Ureter (tissue), 1 donor: ENCODE measurements at places on chromosomes 2 and 18. TPM values are rescaled to one million over a fixed set of nuclear protein-coding genes. Genes with fewer than 3 reads are reported as not detected.

The GALNT13 gene
- total RNA-seq = 13.6 TPM

DNA sequence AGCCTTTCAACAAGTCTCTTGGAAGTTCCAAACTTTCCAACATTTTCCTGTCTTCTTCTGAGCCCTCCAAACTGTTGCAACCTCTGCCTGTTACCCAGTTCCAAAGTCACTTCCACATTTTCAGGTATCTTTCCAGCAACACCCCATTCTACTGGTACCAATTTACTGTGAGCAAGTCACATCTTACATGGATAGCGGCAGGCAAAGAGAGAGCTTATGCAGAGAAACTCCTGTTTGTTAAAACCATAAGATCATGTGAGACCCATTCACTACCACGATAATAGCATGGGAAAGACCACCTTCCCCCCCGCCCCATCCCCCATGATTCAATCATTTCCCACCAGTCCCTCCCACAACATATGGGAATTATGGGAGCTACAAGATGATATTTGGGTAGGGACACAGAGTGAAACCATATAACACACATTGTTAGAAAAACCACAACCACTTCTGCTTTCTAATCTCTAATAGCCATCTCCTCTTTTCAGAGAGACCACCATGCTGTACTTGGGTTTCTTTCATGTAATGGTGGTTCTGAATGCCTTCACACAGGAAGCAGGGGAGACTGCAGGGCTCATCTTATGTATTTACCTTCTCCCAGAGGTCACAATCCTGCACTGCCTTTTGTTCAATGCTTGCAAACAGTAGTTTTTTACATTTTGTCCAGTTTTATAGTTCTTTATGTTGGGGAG, 46.0 kb upstream of the CALCRL start:
- no peak for DNase-seq

DNA sequence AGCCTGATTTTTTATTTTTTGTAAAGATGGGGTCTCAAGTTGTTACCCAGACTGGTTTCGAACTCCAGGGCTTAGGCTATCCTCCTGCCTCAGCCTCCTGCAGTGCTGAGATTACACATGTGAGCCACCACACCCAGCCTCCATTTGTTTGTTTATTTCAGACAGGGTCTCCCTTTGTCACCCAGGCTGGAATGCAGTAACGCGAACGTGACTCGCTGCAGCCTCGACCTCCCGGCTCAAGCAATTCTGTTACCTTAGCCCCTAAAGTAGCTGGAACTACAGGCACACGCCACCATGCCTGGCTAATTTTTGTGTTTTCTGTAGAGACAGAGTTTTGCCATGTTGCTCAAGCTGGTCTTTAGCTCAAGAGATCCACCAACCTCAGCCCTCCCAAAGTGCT, 27.2 kb downstream of the UBXN4 start:
- no peak for DNase-seq

GRCh38 chr2:3664118-3664517, 6.1 kb downstream of the ALLC start:
- no peak for DNase-seq

DNA sequence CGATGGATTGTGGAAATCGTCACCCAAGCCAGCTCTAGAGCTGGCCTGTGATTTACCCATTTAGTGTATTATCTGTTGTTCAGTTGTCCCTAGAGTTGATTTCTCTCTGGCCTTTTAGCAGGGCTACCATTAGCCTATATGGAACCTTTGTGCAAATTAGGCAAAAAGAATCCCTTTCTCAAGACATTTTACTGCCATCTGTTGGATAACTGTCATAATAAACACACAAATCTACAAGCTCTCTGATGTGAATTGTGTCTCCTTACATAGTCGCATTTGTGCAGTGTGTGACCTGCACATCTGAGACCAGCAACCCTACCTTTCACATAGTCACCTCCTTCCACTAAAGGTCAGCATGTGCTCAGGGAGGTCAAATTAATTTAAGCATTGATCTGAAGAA, 34.0 kb downstream of the LOXHD1 start:
- DNase-seq = no peak

DNA sequence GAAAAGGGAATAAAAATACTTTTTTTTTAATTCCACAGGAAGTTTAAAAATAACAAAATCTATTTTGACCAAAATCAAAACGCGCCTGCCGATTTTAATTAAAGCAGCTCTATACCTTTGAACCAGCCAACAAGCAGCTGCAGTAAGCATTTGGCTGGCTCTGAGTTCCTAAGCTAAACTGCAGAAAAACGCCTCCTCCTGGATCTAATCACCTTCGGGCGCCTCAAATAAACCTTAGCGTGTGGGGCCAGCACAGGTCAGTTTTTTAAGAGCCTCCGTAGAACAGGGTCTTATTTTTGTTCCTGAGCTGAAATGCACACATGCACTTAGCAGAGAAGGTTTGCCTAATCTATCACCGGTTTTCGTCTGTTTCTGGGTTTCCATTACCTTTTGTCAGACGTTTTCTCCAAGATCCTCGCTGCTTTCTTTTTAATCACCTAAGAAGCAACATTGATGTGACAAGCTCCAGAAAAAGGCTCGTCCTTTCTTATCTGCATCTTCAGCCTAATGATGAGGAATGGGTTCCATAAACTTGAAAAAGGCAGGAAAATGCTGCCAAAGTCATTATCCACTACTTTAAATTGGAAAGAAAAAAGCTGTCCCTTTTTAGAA, 64.7 kb upstream of the HNRNPA3 start:
- DNase-seq = no peak
